ENCODE measurements at places on chromosomes 5 and 9.

GRCh38 chr5:76941000-76941399 is 11.8 kb upstream of the CRHBP start:
- DNase-seq: no peak

DNA sequence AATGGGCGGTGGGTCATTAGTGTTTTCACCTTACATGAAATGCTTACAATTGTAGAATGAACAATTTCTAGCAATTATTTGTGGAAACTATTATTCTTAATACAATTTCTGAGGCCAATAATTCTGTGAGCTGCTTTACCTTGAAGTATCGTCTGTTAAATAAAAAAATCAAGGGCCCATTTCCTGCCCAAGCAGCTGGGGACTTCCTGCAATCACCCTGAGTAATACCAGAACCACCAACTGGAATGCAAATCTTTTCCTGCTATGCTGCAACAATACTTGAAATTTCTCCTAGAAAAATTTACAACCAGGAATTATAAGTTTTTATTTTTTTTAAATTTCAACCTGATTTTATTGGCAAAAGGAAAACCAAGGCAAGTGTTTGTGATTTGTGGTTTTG is 52.6 kb downstream of the ADAMTS16 start:
- DNase-seq: peak; percentile 20

DNA sequence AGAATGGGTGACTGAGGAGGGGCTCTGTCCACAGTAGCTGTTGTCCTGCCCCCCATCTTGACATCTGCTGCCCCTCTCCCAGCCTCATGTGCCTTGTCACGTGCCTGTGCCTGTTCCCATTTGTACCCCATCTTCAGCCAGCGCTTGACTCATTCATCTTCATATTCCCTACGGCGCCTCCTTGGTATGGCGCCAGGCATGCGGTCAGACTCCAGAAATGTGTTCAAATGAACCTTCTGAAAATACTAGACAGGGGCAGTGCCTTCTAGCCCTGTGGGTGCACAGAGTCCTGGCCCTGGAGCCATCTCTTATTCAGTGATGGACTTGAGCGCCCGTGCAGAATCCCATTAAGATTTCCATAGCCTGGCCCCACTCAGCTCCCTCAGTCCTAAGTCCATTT is 46.2 kb downstream of the CFAP77 start:
- DNase-seq: no peak

DNA sequence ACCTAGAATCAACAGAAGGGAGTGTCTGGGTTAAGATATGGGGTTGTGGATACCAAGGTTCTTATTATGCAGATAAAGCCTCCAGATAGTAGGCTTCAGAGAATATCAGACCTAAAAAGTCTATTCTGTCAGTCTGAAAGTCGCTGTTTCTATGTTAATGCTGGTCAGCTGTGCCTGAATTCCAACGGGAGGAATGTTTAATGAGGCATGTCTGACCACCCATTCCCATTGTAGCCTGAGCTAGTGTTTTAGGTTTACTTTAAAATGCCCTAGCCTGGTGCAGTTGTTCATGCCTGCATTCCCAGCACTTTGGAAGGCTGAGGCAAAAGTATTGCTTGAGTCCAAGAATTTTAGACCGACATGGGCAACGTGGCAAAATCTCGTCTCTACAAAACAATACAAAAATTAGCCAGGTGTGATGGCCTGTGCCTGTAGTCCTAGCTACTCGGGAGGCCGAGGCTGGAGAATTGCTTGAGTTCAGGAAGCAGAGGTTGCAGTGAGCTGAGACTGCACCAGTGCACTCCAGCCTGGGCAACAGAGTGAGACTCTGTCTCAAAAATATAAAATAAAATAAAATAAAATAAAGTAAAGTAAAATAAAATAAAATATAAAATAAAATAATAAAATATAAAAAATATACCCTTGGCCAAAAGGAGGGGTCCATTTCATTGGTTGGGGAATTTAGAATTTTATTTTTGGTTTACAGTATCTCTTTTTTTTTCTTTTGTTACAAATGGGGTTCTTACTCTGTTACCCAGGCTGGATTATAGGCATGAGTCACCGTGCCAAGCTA is 7.8 kb upstream of the SOX30 start:
- DNase-seq: no peak

- peak; percentile 63 for DNase-seq
These were observed 64.7 kb downstream of the STK10 start for GRCh38 chr5:172123269-172123692.

DNA sequence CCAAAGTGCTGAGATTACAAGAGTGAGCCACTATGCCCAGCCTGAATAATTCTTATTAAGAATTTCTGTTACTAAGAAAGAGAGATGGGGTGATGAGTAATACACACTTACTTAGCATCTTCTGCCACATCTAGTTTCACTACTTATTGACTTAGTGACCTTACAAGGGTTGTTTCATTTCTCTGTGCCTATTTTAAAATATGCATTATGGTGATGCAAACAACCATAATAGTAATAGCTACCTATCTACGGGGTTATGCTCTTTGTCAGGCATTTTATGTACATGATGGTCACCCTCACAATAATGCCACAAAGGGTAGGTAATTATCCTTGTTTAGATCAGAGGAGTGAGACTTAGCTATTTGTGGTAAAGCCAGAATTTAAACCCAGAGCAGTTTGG is 499.0 kb upstream of the SGCD start:
- no peak for DNase-seq

GRCh38 chr9:93132946-93133680 is 938 bp downstream of the NINJ1 start:
- no peak for DNase-seq

DNA sequence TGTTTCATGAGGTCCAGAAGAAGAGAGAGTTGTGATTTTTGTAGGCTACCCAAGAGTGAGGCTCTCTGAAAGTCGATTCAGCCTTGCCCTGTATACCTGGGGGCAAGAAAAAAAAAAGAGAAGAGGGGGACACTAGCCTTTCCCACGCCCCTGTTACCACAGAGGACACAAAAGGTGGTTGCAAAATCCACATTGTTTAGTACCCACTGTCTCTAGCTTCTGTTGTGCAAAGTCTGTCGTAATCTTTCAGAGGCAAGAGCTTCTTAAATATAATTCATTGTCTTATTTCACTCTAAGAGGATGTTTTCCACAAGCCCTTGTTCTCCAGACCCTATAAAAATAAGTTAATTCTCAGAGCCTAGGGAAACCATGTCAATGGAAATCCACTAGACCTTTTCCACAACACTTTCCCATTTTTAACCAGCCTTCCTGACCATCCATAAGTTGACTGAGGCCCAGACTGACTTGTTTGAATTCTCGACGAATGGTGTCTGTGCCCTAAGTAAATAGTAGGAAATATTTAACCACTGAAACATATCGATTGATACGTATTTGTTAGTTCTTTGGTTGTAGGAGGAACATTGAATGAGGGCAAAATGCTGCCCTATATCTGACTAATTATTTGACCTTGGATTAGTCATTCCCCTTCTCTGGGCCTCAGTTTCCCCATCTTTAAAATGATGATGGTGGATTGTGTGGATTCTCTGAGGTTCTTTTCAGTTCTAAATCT is 182.7 kb downstream of the PAPPA start:
- DNase-seq: no peak

DNA sequence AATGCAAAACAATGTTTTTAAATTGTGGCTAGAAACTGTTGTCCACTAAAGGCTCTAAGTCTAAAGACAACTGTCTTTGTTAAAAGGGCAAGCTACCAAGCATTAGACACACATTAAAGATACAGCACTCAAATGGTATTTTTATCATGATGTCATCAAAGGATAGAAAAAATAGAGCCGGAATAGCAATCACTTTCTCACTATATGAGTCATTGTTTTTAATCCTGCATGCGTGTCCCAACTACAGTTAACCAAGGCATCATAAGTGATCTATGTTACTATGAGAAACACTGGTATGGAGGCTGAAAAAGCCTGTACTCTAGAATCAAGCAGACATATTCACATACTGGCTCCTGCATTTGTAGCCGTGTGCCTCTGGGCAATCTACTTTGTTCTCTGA is 1.9 kb upstream of the PJA2 start:
- peak; percentile 52 for DNase-seq

DNA sequence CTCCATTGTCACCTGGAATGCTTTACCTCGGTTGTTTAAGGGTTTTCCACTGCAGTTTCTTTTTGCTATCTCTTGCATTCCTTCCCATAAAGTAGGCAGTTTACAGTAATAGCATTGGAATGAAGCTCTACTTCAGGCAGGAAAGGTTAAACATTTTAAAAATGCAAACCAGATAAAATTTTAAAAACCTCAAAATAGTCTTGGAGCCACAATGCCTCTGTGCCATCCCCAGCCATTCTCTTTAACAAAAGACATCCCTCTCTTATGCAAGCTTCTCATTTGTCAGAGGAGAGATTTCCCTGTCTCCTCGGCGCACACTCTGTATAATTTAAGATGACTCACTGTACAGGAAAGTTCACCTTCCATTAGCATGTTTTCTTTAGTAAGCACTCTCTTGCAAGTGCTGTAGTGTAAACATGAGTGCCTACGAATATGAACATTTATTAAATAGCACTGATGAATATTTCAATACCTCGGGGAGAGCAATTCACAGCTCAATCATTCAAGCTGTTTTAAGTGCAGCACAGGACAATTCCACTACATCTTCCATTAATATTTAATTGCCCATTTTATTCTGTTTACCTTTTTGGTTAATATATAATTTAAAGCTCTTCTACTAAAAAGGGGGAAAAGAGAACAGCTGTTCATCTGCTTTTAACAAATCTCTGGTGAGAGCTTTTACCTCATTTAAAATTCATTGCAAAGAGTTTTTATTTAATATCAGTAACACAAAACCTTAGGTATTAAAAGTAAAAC is 343.6 kb downstream of the SPATA31D1 start:
- DNase-seq: peak; percentile 18

DNA sequence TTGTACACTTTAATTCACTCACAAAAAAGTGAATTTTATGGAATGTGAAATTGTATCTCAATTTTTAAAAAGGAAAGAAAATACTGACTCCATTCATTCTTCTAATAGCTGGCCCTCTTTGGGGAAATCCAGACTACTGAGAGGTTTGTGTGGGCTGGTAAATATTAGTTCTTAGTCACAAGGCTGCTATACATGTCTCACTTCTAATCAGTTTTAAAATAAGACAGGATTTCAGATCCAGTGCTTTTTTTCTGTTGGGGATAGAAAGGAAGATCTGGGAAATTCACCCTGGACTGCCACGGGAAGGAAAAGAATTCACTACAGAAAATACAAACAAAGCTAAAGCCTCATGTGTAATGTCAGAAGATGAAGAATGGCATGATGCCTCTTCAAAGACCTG is 32.7 kb upstream of the ADAMTSL1 start:
- no peak for DNase-seq

DNA sequence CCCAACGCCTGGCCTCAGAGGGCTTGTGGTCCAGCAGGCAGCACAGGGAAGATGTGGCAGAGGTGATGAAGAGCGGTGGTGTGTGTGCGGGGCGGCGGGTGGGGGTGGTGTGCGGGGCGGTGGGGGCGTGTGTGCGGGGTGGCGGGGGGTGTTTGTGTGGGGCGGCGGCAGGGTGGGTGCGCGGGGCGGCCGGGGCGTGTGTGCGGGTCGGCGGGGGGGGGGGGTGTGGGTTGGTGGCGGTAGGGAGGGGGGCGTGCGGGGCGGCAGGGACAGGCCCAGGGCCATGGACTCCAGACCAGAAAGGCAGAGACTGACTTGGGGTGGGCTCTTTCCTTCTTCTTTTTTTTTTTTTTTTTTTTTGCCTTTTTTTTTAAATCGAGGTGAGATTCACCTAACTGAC is 4.5 kb upstream of the NACC2 start:
- no peak for DNase-seq

- DNase-seq: no peak
These were observed 80.0 kb upstream of the OTULINL start for GRCh38 chr5:14501353-14502293.

DNA sequence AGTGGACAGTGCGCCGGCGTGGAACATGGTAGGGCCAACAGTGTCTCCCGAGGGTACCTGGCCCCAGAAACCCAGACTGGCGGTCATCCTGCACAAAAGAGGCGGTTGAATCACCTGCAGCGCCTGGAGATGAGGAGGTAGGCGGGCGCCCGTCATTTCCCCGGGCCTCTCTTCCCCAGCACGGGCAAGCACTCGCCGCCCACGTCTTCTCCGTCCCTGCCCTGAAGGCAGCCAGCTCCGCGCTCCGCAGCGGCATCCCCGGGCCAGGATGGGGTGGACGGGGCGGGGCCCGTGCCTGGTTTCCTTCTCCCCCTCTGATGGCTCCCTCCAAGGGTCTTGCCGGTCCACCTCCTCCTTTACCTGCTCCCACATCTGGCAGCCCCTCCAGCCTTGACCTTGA is 27.1 kb upstream of the N4BP3 start:
- DNase-seq: no peak

DNA sequence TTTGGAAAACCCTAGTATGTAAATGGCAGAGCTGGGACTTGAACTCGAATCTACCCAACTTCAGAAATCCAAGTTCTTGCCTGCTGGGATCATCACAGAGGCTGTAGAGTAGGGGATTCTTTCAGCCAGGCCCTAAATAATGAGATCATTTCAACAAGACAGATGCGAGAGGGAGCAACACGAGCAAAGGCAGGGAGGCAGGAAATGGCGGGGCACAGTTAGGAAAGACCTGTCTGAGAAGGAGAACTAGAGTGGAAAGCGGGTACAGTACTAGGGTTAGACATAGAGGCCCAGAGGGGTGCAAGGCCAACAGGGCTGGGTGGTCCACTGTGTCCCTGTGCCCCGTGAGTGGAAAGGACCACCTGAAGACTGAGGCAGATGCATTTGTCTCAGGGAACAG is 46.1 kb downstream of the MVB12B start:
- DNase-seq: no peak

GRCh38 chr9:94788570-94789105 is 62.1 kb downstream of the AOPEP start:
- DNase-seq: no peak

GRCh38 chr9:134171316-134172197 is 7.2 kb upstream of the RNU6ATAC start:
- DNase-seq: no peak

GRCh38 chr5:177365845-177366527 is 8.3 kb downstream of the RGS14 start:
- DNase-seq: no peak
